Adrenal gland (tissue), 19 donors: ENCODE measurements at places on chromosomes 1 and 21. TPM values are rescaled to one million over a fixed set of nuclear protein-coding genes. Genes with fewer than 3 reads are reported as not detected.

DNA sequence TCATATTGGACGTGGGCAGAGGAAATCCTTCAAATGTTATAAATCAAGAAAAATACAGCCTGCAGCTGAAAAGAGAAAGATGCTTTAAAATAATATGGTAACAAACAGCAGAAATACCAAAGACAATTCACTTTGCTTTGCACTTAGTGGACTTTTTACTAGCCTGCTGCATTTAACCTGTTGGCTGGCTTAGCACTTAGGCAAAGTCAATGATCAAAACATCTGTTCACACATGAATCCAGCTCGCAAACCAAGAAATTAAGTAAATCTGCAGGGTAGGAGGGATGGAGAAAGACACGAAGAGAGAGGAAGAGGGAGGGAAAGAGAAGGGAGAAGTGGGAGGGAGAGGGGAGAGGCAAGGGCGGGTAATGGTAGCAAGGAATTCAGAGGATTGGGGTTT lies 103.6 kb upstream of the RAB4A start:
- DNase-seq: no peak

GRCh38 chr1:53391982-53392381 lies 64.1 kb upstream of the LRP8 start:
- no peak for DNase-seq

The EFCAB14 gene
- 55.7 TPM for total RNA-seq

The TMPRSS3 gene
- not detected for total RNA-seq

DNA sequence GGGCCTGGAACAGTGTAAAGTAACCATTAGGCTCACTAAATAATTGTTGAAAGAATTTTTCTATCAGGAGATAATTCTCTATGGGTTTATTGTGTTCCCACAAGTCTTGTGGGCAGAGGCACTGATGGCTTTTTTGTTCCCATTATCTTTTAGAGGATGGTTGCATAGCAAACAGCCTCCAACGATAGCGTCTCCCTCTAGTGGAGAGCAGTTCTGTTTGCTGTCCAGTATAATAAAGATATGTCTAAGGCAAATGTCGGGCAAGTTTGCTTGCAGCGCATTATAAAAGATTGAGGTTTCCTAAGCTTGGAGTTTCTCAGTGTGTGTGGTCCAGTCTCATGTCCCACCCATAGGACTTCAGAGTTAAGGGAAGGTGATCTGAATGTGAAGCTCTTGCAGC lies 1.3 kb upstream of the SLC6A17 start:
- no peak for DNase-seq

- DNase-seq: peak; percentile 19
These were observed 45.4 kb upstream of the USP1 start for GRCh38 chr1:62391369-62391971.

DNA sequence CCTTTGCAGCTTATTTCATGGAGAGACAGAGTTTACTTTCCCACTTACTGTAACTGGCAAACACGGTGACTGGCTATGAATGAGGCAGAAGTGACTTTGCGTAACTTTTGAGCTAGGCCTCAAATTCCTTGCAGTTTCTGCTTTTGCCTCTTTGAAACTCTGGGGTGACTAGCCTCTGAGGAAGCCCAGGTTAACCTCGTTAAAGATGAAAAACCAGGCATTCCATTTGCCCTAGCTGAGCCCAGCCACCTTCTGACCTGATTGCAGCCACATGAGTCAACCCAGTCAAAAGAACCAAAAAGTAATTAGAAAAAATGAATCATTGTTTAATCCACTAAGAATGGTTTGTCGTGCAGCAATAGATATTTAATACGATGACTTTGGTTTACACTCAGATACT lies 20.4 kb downstream of the PRMT6 start:
- no peak for DNase-seq

DNA sequence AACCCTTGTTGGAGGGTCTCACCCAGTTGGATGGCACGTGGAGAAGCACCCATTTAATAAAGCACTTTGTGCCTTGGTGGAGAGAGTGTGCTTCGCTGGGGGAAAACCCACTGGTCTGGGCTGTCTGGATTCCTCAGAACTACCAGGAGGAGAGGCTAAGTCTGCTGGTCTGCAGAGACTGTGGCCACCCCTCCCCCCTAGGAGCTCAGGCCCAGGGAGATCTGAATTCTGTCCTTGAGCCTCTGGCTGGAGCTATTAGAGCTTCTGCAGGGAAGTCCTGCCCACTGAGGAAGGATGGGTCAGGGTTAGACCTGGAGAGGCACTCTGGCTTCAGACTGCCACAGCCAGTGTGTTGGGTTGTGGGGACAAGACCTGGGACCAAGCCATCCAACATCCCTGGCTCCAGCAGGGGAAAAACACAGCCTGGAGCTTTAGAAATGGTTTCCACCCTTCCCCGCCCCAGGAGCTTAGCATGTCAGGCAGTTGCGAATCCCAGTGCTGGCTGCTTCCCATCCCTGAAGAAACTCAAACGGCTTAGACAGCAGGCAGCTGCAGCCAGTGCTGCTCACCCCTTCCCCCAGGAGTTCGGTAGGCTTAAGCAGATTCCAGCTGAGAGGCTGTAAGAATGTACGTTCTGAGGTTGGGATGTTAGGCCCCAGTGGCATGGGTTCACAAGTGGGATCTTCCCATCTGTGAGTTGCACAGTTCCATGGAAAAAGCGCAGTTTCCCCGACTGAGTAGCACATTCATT lies 288.3 kb downstream of the TGFB2 start:
- DNase-seq: no peak

- no peak for DNase-seq
These were observed 197.3 kb downstream of the HUNK start for GRCh38 chr21:32070126-32070525.

GRCh38 chr1:77400781-77401180 lies 119.0 kb downstream of the AK5 start:
- no peak for DNase-seq

- no peak for DNase-seq
These were observed 136.0 kb downstream of the TLR5 start for GRCh38 chr1:223006917-223007648.

The LCE2C gene
- total RNA-seq: not detected

DNA sequence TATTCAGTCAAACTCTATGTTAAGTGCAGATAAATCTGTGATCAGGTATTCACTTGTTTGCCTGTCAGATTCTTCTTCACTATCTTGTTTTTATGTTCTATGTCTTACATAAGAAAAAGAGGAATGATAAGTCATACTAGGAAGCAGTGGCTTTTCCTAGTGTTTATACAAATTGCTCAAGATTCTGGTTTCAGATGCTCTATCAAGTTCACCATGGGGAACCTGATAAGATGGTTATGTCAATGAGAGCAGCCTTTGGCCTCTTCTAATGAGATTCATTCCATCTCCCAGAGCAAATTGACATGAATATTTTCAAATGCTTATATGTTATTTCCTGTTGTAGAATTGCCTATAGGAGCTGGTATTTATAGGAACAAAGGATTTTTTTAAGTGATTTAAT lies 218.8 kb upstream of the TMPRSS15 start:
- no peak for DNase-seq

- DNase-seq: no peak
These were observed 27.9 kb upstream of the KCNA2 start for GRCh38 chr1:110634086-110634454.

- peak; percentile 60 for DNase-seq
These were observed 2.6 kb downstream of the TUFT1 start for GRCh38 chr1:151542710-151543129.

DNA sequence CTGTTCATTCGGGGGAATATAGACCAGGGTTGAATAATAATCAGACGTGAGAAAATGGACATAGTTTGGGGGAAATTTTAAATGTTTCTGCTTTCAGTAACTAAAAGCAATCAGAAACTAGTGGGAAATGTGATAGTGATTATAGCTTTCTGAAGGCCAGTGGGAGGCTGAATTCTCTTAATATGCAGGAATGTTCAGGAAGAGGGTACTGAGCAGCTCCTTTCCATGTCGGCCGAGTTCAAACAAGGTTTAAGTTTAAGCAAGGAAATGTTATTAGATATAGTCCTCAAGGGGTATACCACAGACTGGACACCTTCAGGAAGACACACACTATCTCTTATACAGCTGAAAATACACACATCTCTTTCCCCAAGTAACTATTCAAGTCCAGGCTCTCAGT lies 105.5 kb downstream of the HHAT start:
- no peak for DNase-seq

DNA sequence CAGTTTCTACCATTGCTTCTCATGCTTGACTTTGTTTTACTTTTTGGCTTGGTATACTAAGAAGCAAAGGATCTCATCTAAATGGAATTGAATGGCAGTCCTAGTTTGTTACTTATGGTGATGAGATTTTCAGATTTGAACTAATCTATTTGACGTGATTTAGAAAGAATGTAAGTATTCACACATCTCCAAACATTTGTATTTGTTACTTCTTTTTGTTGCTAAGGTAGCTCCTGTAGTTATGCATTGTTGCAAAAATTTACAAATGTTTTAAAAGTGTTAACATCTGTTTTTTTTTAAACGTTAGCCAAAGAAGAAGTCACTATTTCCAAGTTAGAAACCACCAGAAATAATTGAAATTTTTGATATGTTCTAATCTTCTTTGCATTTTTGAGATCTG lies 222.5 kb downstream of the RPS6KC1 start:
- no peak for DNase-seq

GRCh38 chr1:179474713-179475112 lies 101.0 kb downstream of the NPHS2 start:
- no peak for DNase-seq

- DNase-seq: no peak
These were observed 45.4 kb upstream of the MPZL1 start for GRCh38 chr1:167676205-167676915.

DNA sequence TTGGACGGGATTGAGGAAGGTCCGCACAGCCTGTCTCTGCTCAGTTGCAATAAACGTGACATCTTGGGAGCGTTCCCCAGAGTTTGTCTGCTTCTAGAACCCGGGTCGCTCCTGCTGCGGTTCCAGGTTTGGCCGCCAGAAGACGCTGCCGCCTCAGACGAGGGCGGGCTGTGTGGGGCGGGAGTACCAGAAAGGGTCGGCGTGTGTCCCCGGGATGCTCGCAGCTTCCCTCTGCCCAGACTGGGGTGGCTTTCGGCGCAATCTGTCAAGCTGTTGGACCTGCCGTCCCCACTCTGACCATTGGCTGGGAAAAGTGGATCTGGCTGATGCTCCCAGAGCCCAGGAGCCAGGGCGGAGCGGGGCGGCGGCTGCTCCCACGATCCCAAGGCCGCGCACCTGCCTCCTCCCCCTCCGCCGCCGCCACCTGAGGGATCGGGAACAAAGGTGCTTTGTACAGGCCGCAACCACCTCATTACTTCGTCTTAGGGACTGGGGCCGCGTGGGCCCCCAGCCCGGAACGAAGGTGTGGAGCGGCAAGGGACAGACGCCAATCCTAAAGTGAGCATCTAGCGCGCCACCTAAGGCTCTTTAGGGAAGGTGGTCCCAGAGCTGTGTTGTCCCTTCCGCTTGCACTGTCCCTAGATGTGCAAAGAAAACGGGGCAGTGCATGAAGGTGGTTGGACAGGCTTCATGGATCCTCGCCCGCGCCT lies 683 bp upstream of the EFNA4 start:
- peak; percentile 83 for DNase-seq

DNA sequence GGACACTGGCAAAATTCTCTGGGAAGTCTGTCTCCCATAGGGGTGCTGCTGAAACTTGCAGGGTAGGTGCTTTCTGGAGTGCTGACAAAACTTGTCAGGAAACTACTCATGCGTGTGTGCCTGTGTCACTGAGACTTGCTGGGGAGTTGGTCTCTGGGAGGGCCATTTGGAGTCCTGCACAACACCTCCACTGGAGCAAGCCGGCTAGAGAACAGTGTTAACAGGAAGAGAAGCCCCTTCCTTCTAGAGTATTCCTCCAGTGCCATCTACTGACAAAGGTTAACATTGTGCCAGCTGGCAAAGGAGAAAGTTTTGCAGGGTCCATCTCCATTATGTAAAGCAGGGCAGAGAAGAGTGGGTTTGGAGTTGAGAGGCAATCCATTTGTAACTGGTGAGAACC lies 30.0 kb downstream of the ZMYM4 start:
- DNase-seq: peak; percentile 14

DNA sequence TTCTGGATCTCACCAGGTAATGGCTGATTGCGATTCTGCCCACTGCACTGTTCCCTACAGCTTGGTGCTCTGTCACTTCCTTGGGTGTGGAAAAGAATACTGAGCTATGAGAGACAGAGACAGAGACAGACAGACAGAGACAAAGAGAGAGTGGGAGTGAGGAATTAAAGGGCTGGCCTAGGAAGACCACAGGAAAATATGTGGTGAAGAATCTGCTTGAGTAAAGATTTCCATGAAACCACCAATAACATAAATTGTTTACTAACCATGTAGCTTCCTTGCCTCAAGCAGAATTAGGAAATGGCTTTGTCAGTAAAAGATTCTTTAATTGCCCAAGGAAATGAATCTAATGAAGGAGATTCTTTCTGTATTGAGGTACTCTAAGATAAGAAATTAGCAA lies 54.4 kb downstream of the MPZL1 start:
- no peak for DNase-seq

The NUF2 gene
- total RNA-seq: 1.5 TPM

- DNase-seq: no peak
These were observed 130.7 kb downstream of the GIPC2 start for GRCh38 chr1:78176448-78176847.

The CYP4A11 gene
- total RNA-seq: not detected
